ENCODE measurements at places on chromosomes 1 and 21.
A peak's percentile ranks its signal among the peaks of the same experiment; 100 is the strongest.

DNA sequence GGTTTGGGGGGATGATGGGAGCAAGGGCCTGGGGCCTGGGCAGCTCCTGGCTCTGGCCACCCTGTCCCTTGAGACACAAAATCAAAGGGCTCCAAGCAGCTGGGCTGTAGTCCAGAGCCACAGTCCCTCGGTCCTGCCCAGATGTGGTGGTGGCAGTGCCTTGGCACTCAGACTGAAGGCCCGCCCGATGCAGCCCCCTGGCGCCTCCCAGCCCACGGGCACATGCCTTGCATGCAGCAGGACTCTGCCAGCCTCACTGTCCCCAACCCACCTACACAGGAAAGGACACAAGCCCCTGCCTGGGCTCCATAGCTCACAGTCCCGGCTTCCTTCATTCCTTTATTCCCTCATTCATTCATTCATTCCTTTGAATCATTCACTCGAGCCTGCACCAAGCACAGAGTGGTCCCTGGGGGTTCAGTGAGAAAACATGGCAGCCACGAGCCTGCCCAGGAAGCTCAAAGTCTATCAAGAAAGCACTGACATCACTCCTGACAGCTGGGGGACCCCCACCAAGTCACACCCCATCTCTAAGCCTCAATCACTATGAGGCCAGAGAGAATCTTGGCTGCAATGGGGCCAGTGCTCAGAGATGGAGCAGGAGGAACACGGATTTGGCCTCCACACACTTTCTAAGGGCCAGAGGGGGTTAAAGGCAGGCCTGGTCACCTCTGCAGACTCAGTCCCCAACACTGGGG, 5.8 kb downstream of the SDC3 start:
- no peak for DNase-seq

GRCh38 chr1:27179979-27180378, 25.1 kb upstream of the SLC9A1 start:
- no peak for DNase-seq

DNA sequence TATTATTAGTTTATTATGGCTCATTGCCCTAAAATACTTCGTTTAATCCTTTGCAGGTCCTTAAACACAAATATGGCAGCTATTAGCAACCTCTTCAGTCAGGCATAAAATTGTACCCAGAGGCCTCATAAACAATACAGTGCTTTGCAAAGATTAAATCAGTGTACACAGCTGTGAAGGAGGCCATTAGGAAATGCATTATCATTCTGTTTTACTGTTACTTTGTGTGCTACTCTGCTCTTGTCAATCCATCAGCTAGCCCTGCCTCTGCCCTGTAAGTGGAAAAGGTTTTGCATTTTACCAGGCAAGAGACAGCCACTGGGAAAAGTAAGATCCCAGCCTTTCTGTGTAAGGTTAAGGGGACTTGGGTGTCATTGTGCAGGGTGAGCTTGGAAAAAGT, 415.7 kb upstream of the DAB1 start:
- DNase-seq = no peak

DNA sequence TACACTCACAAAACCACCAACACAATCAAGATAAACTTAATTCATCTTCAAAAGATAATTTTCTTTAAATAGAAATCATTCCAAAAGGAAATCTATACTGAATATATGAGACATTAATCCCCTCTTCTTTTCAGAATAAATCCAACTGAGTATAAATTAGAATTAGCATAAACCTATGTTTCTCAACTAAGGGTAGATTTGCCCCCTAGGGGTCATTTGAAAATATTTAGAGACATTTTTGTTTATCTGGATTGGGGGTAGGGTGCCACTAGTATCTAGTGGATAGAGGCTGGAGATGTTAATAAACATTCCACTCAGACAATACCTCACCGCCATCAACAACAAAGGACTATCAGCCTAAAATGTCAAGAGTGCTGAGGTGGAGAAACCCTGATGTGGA, 6.5 kb upstream of the TNFSF4 start:
- peak; percentile 53 for DNase-seq

GRCh38 chr21:46597031-46597430, 7.9 kb downstream of the S100B start:
- no peak for DNase-seq

GRCh38 chr21:43365611-43366426, 61.1 kb downstream of the SIK1 start:
- no peak for DNase-seq

GRCh38 chr1:88595355-88596002, 88.6 kb upstream of the PKN2 start:
- peak; percentile 74 for DNase-seq

DNA sequence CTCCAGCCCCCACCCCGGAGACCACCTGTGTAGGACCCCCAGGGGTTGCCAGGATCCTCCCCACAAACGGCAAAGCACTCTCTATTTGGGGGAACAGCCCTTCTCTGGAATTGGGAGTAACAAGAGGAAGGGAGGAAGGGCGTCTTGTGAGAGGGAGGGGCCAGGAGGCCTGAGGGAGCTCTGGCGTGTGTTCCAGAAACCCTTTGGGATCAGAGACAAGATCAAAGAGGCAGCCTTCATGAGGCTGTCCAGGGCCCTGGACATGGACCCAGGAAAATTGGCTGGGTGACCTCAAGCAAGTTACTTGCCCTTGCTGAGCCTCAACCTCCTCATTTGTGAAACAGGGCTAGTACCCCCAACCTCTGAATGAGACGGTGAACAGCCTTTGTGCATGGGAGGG, 18.1 kb upstream of the ECE1 start:
- DNase-seq = no peak

GRCh38 chr1:217066794-217067193, 343.6 kb upstream of the ESRRG start:
- no peak for DNase-seq

Measured in PC-3 (cell line).